ENCODE measurements at places on chromosomes 7 and 10. TPM values are rescaled to one million over a fixed set of nuclear protein-coding genes. Genes with fewer than 3 reads are reported as not detected.

The PDE1C gene
- 2.4 TPM for total RNA-seq

The C7orf57 gene
- total RNA-seq: not detected

The ENTPD1 gene
- total RNA-seq: 68.3 TPM

The ZFAND2A gene
- 19.2 TPM for total RNA-seq

The FBXO24 gene
- total RNA-seq: 1.6 TPM

The NME8 gene
- total RNA-seq: 0.89 TPM

The COBL gene
- 87.3 TPM for total RNA-seq

The PCDH15 gene
- not detected for total RNA-seq

The ZNF365 gene
- 0.40 TPM for total RNA-seq

GRCh38 chr7:112292162-112292561, 85.7 kb downstream of the ZNF277 start:
- DNase-seq: no peak

DNA sequence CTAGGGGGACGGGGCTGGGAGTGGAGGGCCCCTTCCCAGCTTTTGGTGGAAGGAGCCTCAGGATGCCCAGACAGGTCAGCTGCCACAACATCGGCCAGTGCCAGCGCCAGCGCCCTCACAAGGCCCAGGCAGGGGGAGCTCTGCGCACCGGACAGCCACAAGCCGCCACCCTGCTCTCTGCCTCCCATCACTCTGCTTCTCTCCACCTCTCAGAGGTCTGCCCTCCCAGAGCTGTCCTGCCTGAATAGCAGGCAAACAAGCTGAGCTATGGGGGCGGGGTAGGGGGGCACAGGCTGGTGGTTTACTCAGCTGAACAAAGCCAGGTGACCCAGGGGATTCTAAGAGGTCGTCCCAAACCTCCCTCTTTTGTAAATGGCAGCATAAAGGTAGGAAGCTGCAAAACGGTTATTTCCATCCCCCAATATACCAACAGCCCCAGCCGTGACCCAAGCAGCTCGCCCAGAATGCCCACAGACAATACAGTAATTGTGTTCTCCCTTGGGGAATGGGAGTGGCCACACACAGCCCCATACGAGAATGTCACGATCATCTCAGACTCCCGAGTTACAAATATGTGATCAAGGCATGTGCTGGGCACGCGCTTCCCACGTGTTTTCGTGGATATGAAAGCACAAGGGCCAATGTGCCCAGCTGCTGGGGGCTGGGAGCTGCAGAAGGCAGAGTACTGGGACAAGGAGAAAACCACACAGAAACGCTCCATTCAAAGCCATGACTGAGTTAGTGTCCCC, 19.7 kb downstream of the FAM53B start:
- peak; percentile 62 for DNase-seq

DNA sequence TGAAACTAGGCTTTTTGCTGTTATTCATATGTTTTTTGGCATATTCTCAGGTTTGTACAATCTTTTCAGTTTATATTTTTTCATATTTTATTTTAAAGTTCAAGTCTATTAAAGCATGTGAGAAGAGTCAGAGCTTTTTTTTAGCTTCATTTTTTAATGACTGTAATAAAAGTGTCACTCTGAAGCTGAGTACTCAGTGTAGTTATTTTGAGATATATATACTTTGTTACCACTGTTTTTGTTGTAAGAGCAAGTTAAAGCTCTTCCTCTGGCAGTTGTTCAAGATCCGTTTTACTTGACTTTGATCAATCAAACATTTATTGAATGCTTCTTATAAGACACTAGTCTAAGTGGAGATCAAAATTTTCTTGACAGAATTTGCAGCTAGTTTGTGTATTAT, 37.5 kb downstream of the CASD1 start:
- DNase-seq: no peak

- no peak for DNase-seq
Measured at GRCh38 chr7:69620063-69620462, 21.8 kb downstream of the AUTS2 start.

- DNase-seq: no peak
Measured at GRCh38 chr7:68429411-68430117, 1168.7 kb upstream of the AUTS2 start.

DNA sequence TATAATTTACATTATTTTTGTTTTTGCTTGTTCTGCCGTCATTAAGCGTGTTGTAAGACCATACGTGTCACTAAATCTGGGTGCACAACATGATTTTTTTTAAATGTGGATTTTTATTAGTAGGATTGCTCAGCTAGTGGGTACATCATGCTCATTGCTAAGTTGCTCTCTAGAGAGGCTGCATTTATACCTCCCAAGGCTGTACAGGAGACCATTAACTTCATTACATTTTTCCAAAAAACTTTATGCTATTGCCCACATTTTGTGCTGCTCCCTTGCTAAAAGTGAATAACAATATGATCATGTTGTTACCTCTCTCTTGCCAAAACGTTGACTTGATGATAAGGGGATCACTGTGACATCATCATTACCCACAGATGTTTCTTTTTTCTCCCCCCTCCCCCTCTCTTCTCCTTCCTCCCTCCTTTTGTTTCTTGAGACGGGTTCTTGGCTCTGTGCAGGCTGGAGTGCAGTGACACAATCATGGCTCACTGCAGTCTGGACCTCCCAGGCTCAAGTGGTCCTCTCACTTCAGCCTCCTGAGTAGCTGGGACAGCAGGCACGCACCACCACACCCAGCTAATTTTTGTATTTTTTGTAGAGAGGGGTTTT, 65.1 kb downstream of the BMPR1A start:
- no peak for DNase-seq

- DNase-seq: no peak
Measured at GRCh38 chr7:105796365-105796764, 80.0 kb downstream of the ATXN7L1 start.

DNA sequence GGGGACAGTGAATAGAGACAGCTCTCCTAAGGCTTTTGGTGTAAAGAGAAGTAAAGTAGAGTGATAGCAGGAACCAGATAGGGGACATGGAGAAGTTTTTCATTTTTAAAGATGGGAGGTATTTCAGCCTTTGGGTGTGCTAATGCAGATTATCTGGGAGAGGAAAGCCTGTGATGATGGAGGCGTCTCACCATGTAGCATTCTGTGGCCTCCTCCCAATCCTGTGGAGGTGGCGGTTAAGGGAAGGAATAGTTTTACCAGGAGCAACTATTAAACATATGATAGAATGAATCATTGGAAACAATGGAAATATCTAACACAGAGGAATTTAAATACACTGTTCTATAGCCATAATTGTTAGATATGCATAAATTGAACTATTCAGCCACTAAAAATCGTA, 101.3 kb downstream of the CNNM2 start:
- no peak for DNase-seq

- no peak for DNase-seq
Measured at GRCh38 chr7:5001911-5002310, 42.9 kb upstream of the MMD2 start.

DNA sequence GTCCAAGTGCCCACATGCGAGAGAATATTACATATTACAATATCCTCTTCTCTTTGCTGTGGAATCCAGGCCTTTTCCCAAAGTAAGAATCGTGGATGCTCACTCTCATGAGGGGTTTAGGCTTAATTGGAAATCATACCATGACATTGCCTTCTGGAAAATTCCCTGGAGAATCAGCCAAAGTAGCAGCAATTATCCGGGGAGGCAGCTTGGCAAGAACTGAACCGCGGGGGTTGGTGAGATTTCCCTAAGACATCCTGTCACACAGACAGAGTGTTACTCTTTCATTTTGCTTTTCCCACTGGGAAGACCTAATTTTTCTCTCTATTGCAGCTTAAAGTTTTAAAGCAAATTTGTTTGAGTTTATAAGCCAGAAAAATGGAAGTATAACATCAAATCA, 463.6 kb upstream of the DPP6 start:
- DNase-seq: no peak

GRCh38 chr10:124802313-124802675, 675 bp downstream of the ABRAXAS2 start:
- no peak for DNase-seq

- no peak for DNase-seq
Measured at GRCh38 chr7:135372222-135372621, 137.7 kb downstream of the CNOT4 start.

- DNase-seq: no peak
Measured at GRCh38 chr10:128892005-128892404, 575.0 kb upstream of the MGMT start.

GRCh38 chr7:104795086-104795485, 218.9 kb upstream of the KMT2E start:
- no peak for DNase-seq

DNA sequence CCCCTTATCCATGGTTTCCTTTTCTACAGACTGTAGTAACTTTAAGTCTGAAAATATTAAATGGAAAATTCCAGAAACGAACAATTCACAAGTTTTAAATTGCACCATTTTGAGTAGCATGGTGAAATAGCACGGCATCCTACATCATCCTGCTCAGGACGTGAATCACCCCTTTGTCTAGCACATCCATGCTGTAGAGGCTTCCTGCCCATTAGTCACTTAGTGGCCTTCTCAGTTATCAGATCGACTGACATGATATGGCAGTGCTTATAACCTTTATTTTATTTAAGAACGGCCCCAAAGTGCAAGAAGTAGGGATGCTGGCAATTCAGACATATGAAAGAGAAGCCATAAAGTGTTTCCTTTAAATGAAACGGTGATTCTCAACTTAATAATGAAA, 82.7 kb downstream of the CPXM2 start:
- DNase-seq: no peak

Measured in mucosa of gallbladder (tissue), 1 donor.